ENCODE measurements at places on chromosomes 4 and X.

DNA sequence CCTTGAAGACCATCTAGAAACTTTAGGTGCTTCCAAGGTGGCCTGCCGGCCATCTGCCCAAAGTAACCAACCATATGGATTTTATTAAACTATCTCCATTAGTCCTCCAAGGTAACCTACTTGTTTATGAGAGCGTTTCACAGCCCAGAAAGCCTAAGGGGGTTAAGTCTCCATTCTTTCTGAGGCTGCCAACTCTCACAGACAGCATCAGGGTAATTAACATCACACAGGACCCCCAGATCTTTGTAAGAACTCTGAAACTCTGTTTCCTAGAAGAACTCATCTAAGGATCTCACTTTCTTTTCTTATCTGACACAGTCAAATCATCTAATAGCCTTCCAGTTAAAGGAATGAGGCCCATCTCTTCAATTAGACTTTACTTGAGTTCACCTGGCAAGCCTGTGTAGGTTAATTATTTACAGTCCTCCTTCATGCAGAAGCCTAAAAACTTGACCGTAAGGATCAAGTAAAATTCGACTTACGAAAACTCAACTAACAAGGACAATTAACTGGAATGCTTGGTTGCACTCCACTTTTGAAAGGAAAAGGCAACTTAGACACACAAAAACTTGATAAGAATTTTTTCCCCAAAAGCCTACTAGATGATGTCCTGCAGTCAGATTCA, 252.5 kb downstream of the GRIA3 start:
- DNase-seq: no peak

- no peak for DNase-seq
These were observed 108.2 kb upstream of the PACRGL start for GRCh38 chr4:20592013-20592412.

GRCh38 chr4:18582841-18583240, 561.3 kb upstream of the LCORL start:
- no peak for DNase-seq

- no peak for DNase-seq
These were observed 555.6 kb upstream of the IGFBP7 start for GRCh38 chr4:57665806-57666205.

DNA sequence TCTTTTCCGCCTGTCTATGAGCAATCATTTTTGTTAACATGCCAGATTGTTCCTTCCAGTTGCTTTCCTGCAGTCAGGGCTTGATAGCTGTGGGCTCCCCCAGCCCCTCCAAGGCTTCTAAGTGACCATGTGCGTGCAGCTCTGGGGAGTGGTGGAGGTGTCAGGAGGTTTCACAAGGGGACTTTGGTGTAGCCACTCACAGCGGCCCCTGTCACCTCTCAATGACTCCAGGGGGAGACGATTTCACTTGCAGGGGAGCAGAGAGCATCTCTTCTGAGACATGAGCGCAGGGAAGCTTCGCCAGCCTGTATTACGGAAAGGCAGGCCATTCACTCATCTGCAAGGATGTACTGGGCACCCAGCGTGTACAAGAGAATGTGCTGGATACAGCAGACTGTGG, 3.1 kb upstream of the GPR78 start:
- DNase-seq: no peak

DNA sequence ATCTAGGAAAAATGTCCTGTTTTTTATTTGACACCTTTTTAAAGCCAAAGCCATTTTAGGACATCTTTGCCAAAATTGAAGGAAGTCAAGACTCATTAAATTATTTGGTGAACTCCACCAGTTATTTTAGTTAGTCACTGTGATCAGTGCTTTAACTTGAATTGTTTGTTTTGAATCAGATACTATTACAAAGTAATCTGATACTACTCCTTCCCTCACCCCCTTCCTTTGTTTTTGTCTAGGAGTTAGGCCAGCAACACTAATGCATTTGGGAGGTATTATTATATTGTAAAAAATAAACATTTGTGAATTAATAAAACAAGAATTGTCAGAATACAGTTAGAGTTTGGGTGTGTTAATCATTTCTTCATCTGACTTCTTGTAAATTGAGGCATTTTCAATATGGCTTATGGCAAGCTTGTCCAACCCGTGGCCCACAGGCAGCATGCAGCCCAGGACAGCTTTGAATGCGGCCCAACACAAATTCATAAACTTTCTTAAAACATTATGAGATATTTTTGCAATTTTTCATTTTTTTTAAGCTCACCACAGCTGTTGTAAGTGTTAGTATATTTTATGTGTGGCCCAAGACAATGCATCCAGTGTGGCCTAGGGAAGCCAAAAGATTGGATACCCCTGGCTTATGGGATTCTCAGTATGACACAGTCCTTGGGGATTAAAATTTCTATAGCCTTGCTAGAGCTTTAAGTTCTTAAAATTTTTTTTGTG, 182.2 kb downstream of the BMPR1B start:
- no peak for DNase-seq

DNA sequence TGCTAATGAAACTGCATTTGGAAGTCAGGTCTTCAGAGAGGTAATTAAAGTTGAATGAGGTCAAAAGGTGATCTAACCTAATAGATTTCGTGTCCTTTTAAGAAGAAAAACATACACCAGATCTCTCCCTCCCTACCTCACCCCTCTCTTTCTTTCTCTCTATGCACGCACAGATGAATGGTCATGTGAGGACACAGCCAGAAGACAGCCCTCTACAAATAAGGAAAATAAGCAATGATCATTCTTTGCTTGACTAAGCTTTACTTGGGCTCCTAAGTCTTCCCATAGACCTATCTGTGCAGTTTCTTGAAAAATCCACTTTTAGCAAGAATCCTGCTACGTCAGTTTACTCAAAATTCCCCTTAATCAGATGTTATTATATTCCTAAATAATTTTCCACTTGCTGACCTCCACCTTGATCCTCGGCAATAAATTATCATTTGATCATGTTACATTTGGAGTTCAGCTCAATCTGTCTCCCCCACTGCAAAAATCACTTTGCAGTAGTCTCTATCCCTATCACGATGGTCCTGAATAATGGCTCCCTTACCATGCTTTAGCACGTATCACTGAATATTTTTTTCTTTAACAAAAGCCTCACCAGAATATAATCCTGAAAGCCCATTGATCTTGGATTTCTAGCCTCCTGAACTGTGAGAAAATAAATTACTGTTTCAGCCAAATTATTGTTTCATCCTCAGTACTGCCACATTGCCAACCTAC, 527.3 kb downstream of the GABRG1 start:
- DNase-seq: no peak

GRCh38 chr4:99921174-99921573, 25.2 kb downstream of the DNAJB14 start:
- DNase-seq: no peak

- DNase-seq: no peak
These were observed 5.4 kb upstream of the ACSL1 start for GRCh38 chr4:184831153-184831552.

GRCh38 chrX:28851871-28852270, 264.6 kb downstream of the IL1RAPL1 start:
- no peak for DNase-seq

- no peak for DNase-seq
These were observed 506.0 kb upstream of the FMR1 start for GRCh38 chrX:147405764-147406163.

- no peak for DNase-seq
These were observed 216.4 kb upstream of the TET2 start for GRCh38 chr4:104930298-104930697.

DNA sequence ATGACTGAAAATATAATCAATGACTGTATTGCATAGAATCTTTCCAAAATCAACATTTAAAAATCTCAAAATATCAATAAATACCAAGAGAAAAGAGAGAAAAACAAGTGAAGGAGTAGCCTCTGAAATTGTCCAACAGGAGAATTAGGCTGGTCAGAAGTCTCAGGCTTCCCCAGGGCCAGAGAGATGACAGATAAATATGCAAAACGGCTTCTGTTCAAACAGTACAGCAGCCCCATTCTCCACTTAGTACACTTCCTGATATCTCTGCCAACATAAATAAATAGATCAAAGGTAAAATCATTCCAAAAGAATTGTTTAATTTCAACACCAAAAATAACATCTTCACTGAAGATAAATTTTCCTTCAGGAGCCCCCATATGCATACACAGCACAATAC, 204.7 kb upstream of the GABRA2 start:
- no peak for DNase-seq

- no peak for DNase-seq
These were observed 88.4 kb downstream of the LRP2BP start for GRCh38 chr4:185307136-185307950.

- DNase-seq: no peak
These were observed 22.9 kb upstream of the ANK2 start for GRCh38 chr4:113026556-113026955.

DNA sequence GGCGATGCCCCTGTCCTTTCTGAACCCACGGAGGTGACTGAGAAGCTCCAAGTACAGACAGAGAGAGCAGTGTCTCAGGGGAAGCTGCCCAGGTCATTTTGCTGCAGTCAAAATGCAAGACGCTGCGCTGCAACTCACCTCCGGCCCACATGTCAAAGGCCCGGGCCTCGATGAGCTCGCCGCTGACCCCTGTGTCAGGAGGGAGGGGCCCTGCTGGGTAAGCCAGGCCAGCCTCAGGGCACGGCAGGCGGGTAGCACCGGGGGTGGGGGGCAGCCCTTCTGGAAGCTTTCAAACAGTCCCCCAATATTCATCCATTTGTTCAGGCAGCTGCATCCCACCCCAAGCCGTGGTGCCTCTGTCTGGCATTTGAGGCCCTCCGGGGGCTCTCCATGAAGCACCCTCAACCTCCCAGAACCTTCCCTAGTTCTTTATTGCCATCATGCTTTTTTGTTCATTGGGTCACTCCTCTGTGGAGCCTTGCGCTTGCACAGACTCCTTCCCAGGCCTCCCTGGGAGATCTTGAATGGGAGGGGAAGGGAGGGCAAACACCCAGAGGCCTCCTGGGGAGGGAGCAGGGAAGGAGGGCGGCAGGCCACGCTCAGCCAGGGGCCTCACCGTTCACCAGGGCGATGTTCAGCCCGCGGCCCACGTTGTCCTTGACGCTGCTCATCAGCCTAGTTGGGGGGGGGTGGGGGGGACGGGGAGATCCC, 8.2 kb downstream of the FAM3A start:
- no peak for DNase-seq

DNA sequence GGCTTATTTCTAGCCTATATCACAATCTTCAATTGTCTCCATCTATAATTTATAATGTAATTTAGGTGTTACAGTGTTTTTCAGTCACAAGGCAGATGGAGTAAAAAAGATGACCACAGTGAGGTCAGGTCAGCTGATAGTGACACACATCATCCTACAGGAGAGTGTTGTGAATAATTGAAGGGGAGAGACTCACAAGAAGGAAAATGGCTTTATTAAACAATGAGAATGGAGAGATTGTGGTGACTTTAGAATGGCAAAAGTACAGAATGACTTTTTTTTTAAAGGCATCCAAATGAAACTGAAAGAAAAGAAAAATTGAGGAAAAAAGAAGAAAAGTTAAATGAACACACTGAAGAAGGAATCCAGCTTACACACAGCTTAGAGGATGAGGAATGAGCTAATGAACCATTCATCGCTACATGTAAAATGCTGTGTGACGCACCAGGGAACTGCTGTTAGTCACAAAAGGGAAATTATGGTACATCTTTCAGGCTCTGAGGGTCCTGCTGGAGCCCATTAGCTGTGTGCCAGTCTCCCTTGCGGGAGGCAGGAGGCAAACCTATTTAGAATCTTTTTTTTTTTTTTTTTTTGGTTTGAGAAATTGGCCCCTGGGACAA, 56.6 kb downstream of the SPRY1 start:
- no peak for DNase-seq

- no peak for DNase-seq
These were observed 42.8 kb upstream of the KLF3 start for GRCh38 chr4:38621028-38621684.

DNA sequence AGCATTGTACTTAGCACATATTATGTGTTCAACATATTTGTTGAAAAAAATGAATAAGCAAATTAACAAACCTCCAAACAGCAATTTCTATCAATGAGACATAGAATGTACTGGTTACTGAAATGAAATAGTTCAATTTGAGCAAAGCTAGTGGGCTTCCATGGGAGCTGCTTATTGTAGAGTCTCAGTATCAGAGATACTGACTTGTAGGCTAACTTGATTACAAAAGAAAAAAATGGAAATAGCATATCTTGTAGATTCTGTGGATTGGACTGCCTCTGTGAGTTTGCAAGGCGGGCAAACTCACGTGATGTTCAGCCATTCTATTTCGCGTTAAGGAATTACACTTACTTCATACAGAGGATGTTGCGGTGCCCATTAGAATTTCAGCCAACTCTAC, 222.1 kb upstream of the JADE1 start:
- DNase-seq: no peak

DNA sequence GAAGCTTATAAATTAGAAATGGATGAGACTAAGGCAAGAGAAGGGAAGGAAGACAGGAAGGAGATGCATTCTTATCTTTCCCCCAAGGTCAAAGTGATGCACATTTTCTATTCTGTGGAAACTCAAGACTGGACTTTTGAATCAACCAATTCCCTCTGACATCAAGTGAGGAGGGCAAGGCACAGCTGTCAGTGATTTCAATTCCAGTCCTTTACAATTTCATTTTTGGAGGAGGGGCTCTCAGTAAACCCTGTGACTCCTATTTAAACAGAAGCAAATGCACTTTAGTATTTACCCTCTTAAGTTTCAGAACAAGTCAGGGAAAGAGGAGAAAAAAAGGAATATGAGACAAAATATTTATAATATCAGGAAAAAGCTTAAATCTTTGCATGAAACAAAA, 134.0 kb downstream of the MGST2 start:
- DNase-seq: no peak

DNA sequence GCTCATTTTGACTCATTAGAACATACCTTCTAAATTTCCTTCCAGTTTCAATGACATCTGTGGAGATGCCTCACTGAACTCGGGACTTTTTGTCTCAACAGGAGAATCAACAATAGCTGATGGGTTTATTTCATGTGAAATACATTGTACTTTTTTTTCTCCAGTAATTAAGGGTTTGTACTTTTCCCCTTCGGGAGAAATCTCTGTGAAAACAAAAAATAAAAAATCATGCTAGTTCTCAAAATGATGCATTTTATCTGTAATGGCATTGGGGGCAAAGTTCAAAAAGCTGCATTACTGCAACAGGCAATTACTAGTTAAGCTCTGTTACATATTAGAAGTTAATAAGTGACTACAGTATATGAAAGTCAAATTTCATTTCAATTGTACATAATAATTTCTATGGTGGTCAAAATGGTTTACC, 167.3 kb upstream of the SH3RF1 start:
- no peak for DNase-seq

- DNase-seq: no peak
These were observed 19.1 kb downstream of the STARD8 start for GRCh38 chrX:68666580-68666979.

- no peak for DNase-seq
These were observed 24.6 kb upstream of the LRBA start for GRCh38 chr4:151039733-151040132.

- no peak for DNase-seq
These were observed 278.4 kb downstream of the CAMK2D start for GRCh38 chr4:113483131-113483530.

DNA sequence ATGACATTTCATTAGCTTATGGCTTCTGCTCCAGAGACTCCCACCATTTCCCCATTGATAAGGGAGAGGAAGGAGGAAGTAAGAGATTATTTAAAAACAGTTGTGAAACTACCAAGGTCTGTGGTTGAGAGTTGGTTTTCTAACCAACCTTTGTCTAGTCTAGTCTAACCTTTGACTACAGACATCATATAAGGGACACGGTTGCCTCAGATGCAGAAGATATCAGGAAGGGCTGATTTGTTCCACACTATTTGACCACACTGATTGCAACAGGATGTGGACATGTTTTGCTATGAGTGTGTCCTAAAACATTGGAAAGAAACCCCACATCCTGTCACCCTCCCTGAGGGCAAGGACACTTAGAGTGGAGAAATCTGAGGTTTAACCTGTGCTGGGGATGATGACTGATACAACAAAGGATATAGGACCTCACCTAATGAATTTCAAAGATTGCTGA, 53.0 kb downstream of the COQ2 start:
- DNase-seq: no peak
